Spleen (tissue), 13 donors: ENCODE measurements at places on chromosomes 5 and 9. TPM values are rescaled to one million over a fixed set of nuclear protein-coding genes. Genes with fewer than 3 reads are reported as not detected.

- no peak overlapping the region for H3K4me3 ChIP-seq
- no peaks in the 10 kb centered on the region for H3K4me1 ChIP-seq
- no peaks in the 10 kb centered on the region for H3K27me3 ChIP-seq
- DNase-seq: no peak
- H3K27ac ChIP-seq: no peak overlapping the region
These were observed 306.4 kb downstream of the ZSWIM6 start for GRCh38 chr5:61638476-61638875.

DNA sequence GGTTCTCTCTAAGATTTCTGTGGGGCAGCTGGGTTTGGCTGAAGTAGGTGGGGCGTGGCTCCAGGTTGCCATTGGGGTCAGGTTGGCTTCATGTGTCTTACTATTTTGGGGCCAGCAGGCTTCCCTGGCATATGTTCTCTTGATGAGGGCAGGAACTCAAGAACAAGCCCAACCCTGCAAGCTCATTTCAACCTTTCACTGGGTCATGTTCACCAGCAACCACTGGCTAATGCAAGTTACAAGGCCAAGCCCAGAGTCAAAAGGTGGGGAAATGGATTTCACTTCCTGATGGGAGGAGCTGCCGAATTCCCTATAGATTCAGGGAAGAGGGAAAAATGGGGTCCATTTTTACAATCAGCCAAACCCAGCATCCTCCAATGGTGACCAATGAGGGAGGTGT is 34.0 kb upstream of the HAND1 start:
- DNase-seq: no peak
- no peaks in the 10 kb centered on the region for H3K36me3 ChIP-seq
- no peak overlapping the region for H3K27ac ChIP-seq
- no peaks in the 10 kb centered on the region for H3K4me1 ChIP-seq

GRCh38 chr9:137975527-137975913 is 97.9 kb downstream of the CACNA1B start:
- H3K27me3 ChIP-seq: no peaks in the 10 kb centered on the region
- no peaks in the 10 kb centered on the region for H3K4me1 ChIP-seq
- no peak overlapping the region for H3K27ac ChIP-seq
- peak; percentile 62 for DNase-seq
- H3K36me3 ChIP-seq: no peaks in the 10 kb centered on the region
- H3K4me3 ChIP-seq: no peak overlapping the region

DNA sequence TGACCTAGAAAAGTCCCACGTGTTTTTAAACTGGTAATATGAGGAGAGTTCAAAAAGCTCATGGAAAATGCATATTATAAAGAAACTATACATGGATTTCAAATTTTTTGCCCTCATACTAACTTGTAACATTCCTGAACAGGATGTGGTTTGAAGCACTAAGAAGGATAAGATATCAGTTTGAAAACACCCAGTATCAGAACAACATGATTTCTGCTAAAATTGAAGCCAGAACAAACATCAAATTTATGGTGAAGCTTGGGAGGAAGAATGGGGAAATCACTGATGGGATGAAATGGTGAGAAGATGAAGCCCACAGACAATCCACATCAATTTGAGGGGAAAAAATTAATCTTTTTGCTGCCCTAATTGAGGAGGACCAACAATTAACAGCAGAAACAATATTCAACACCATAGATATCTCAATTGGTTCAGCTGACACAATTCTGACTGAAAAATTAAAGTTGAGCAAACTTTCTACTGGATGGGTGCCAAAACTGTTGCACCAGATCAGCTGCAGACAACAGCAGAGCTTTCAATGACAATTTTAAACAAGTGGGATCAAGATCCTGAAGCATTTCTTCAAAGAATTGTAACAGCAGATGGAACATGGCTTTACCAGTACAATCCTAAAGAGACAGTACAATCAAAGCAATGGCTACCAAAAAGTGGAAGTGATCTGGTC is 113.2 kb upstream of the SNX2 start:
- no peak overlapping the region for H3K4me3 ChIP-seq
- no peaks in the 10 kb centered on the region for H3K27me3 ChIP-seq
- DNase-seq: no peak

DNA sequence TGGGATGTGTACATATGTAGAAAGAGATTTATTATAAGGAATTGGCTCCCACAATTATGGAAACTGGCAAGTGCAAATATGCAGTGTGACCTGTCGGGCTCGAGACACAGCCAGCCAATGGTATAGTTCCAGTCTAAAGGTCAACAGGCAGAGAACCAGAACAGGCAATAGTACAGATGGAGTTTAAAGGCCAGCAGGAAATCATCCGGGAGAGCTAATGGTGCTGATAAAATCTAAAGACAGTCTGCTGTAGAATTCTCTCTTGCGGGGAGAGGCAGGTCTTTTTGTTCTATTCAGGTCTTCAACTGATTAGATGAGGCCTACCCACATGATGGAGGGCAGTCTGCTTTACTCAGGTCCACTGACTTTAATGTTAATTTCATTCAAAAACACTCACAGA is 21.8 kb downstream of the ANKRD31 start:
- no peak overlapping the region for H3K4me3 ChIP-seq
- no peaks in the 10 kb centered on the region for H3K36me3 ChIP-seq
- no peak for DNase-seq

- H3K36me3 ChIP-seq: no peaks in the 10 kb centered on the region
- H3K4me3 ChIP-seq: no peak overlapping the region
- no peaks in the 10 kb centered on the region for H3K27me3 ChIP-seq
- no peak overlapping the region for H3K27ac ChIP-seq
These were observed 102.2 kb upstream of the IER5L start for GRCh38 chr9:129280236-129280622.

- H3K36me3 ChIP-seq: no peaks in the 10 kb centered on the region
- peaks cover 10% of the 10 kb centered on the region for H3K4me1 ChIP-seq
- H3K4me3 ChIP-seq: no peak overlapping the region
- DNase-seq: no peak
- H3K27me3 ChIP-seq: no peaks in the 10 kb centered on the region
These were observed 154.3 kb downstream of the NFIB start for GRCh38 chr9:14159440-14160216.

The KCNV2 gene
- total RNA-seq: not detected

GRCh38 chr5:39062530-39062929 is 11.7 kb downstream of the RICTOR start:
- peaks cover 9% of the 10 kb centered on the region for H3K36me3 ChIP-seq
- H3K27me3 ChIP-seq: no peaks in the 10 kb centered on the region
- no peak for DNase-seq

The OLFM1 gene
- 57.6 TPM for total RNA-seq

DNA sequence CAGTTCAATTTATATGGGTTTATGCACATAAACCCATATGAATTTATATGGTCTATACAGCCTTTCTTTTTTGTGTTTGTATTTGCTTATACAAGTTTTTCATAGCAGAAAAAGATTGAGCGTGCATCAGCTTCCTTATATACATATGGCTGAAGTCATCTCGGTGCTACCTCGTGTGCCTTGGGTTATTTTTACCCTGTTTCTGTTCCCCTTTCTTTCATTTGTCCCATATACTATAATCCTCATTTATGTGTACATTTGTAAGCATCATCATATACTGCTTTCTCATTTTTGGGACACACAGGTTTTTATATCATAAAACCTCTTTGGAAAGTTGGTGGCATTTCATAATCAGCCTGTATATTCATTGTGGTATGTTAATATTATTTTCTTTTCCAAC is 107.8 kb upstream of the ADAMTSL1 start:
- no peak for DNase-seq
- H3K27ac ChIP-seq: no peak overlapping the region
- no peak overlapping the region for H3K4me3 ChIP-seq
- no peaks in the 10 kb centered on the region for H3K36me3 ChIP-seq

- H3K27me3 ChIP-seq: no peaks in the 10 kb centered on the region
- H3K4me3 ChIP-seq: no peak overlapping the region
- H3K4me1 ChIP-seq: peaks cover 3% of the 10 kb centered on the region
- no peak for DNase-seq
These were observed 266.3 kb downstream of the SEC61B start for GRCh38 chr9:99488131-99489059.

DNA sequence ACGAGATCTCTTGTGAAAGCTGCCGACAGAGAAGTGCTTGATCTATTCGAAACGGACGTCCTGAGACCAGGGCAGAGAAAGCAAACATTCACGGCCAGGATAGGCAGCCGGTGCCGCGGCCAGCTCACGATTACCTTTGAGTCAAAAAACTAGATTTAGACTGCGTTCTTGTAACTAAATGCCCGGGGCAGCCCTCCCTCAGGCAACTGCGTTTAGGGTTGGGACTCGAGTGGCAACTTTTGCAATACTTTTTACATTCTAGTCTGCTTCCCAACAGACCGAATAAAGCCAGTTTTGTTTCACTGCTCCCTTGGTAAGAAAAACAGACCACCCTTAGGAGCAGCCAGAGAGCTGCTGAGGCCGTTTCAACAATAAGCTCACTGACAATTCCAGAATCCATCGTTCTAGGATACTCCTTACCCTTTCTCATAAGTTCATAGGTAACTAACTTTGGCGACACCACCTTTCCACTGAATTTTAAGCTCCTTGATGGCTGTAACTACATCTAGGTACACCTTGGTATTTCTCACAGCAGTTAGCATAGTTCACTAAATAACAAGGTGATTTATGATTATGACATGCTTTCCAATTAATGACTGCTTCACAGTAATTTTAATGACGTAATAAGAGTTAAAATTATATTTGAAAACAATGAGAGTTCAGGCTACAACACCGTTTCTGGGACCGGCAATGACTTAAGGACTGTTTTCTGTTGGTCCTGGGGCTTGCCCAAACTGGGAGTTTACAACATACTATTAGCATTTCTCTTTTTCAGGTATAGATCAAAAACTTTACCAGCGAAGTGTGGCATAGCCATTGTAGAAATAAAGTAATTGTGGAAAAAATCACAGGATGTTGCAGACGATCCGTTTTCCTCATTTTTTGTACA is 899 bp upstream of the RAPGEF6 start:
- peaks cover 28% of the 10 kb centered on the region for H3K4me1 ChIP-seq
- DNase-seq: no peak
- H3K27ac ChIP-seq: peak overlapping the region; percentile 98
- no peaks in the 10 kb centered on the region for H3K27me3 ChIP-seq
- H3K36me3 ChIP-seq: no peaks in the 10 kb centered on the region

DNA sequence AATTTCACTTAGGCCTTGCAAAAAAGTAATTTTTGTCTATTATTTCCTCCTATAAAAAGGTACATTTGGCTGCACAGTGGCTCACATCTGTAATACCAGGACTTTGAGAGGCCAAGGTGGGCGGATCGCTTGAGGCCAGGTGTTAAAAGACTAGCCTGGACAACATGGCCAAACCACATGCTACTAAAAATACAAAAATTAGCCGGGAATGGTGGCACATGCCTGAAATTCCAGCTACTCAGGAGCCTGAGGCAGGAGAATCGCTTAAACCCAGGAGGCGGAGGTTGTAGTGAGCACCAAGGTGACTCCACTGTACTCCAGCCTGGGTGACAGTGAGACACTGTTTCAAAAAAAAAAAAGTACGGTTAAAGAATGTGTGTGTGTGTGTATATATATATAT is 15.7 kb downstream of the NUP155 start:
- peak; percentile 17 for DNase-seq
- no peak overlapping the region for H3K4me3 ChIP-seq
- H3K27me3 ChIP-seq: no peaks in the 10 kb centered on the region

DNA sequence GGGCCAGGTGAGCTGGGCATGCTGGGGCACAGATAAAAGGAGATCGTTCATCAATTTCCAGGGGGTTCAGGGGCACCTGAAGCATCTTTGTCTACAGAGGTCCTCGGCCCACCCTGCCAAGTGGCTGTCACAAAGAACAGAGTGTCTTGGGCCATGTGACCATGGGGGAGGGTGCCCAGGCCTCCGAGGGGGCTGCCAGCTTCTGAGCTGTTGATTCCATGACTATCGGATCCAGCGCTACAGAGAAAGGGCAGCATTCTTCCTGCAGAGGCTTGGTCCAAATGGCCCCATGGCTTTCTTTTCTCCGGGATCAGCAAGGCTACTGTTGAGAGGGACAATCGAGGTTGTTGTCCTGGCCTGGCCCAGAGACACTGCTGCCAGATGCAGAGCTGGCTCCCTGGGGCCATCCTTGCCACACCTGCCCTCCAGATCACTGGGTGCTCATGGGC is 289.2 kb downstream of the ZSWIM6 start:
- H3K27ac ChIP-seq: no peak overlapping the region
- no peaks in the 10 kb centered on the region for H3K36me3 ChIP-seq
- no peaks in the 10 kb centered on the region for H3K27me3 ChIP-seq
- no peaks in the 10 kb centered on the region for H3K4me1 ChIP-seq
- no peak overlapping the region for H3K4me3 ChIP-seq

The PRR7 gene
- total RNA-seq: 4.8 TPM

GRCh38 chr5:96050273-96050880 is 88.7 kb upstream of the ELL2 start:
- no peak overlapping the region for H3K27ac ChIP-seq
- no peaks in the 10 kb centered on the region for H3K27me3 ChIP-seq
- no peaks in the 10 kb centered on the region for H3K36me3 ChIP-seq

DNA sequence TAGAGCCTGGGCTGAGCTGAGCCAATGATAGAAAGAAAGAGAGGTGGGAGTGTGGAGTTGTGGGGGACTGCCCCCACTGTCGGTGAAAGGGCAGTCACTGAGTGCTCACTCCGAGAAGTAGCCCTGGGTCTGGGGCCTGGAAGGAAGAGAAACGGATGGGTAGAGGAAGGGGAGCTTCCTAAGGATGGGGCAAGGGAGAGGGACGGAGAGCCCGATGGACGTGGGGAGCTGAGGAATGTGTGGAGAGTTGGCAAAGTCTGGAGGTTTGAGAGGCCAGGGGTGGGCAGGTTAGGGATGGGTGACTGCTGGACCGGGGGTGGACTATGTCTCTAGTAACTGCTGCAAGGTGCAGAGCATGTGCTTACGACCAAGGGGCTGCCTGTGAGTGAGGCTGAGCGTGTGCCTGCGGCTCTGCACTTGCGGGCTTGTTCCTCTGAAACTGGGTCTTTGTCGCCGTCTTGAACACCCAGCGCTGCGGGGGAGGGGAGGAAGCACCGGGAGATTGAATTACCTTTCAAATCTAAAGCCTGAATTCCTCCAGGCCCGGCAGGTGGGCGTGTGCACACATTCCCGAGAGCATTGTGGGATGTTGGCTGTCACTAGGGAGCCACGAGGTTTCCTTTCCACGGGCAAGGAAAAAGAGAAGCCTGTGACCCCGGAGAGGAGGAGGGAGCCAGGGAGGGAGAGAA is 76.4 kb upstream of the ARAP3 start:
- H3K36me3 ChIP-seq: no peaks in the 10 kb centered on the region
- peaks cover 91% of the 10 kb centered on the region for H3K27me3 ChIP-seq
- no peak overlapping the region for H3K4me3 ChIP-seq
- DNase-seq: no peak
